Cardiac muscle cell (in vitro differentiated cells and primary cell): ENCODE measurements at places on chromosomes 6 and 20. TPM values are rescaled to one million over a fixed set of nuclear protein-coding genes. Genes with fewer than 3 reads are reported as not detected.

DNA sequence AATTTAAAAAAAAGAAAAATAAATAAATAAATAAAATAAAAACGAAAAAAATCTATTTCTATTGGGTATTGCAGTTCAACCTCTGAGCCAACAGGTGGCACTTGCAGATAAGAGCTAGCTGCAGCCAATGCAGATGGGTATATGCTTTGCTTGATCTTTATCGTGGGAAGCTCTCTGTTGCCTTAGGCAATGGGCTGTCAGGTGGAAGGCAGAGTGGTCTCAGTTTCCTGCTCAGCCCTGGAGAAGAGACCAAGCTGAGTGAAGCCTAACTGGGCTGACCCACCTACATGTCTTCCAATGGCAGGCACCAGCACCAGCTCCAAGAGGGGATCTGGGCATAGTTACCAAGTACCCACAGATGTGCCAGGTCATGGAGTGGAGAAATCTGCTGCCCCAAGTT, 95.0 kb downstream of the AK9 start:
- DNase-seq, result peak; percentile 27
- no peaks in the 10 kb centered on the region for H3K27me3 ChIP-seq
- no peaks in the 10 kb centered on the region for H3K36me3 ChIP-seq
- H3K4me1 ChIP-seq, result no peaks in the 10 kb centered on the region

- no peaks in the 10 kb centered on the region for H3K27me3 ChIP-seq
- H3K27ac ChIP-seq, result no peak overlapping the region
- H3K4me1 ChIP-seq, result no peaks in the 10 kb centered on the region
- no peaks in the 10 kb centered on the region for H3K36me3 ChIP-seq
- DNase-seq, result no peak
Measured at GRCh38 chr6:39263303-39264037, 34.2 kb upstream of the KCNK5 start.

GRCh38 chr6:20705741-20706140, 171.5 kb downstream of the CDKAL1 start:
- H3K27ac ChIP-seq, result no peak overlapping the region
- no peak overlapping the region for H3K4me3 ChIP-seq
- DNase-seq, result no peak
- H3K36me3 ChIP-seq, result no peaks in the 10 kb centered on the region

GRCh38 chr6:48959251-48960060, 503.6 kb downstream of the MMUT start:
- no peaks in the 10 kb centered on the region for H3K4me1 ChIP-seq
- H3K4me3 ChIP-seq, result no peak overlapping the region
- no peaks in the 10 kb centered on the region for H3K36me3 ChIP-seq
- no peak for DNase-seq
- H3K27ac ChIP-seq, result no peak overlapping the region
- no peaks in the 10 kb centered on the region for H3K27me3 ChIP-seq

DNA sequence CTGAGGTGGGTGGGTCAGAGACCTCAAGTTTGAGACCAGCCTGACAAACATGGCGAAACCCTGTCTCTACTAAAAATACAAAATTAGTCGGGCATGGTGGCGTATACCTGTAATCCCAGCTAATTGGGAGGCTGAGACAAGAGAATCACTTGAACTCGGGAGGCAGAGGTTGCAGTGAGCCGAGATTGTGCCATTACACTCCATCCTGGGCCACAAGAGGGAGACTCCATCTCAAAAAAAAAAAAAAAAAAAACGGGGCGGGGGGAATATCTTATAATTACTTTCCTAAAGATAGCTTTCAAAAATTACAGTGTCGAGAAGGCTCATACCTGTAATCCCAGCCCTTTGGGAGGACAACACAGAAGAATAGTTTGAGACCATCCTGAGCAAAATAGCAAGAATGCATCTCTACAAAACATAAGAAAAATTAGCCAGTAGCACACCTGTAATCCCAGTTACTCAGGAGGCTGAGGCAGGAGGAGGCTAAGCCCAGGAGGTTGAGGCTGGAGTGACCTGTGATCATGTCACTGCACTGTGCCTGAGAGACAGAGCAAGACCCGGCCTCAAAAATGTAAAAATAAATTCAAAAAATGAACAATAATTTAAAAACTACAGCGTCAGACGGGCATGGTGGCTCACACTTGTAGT, 25.8 kb downstream of the CBFA2T2 start:
- H3K4me3 ChIP-seq, result no peak overlapping the region
- no peak overlapping the region for H3K27ac ChIP-seq
- H3K4me1 ChIP-seq, result no peaks in the 10 kb centered on the region
- no peak for DNase-seq
- H3K27me3 ChIP-seq, result no peaks in the 10 kb centered on the region

GRCh38 chr6:130050230-130050629, 31.8 kb downstream of the L3MBTL3 start:
- H3K27me3 ChIP-seq, result no peaks in the 10 kb centered on the region
- H3K36me3 ChIP-seq, result no peaks in the 10 kb centered on the region
- no peak overlapping the region for H3K27ac ChIP-seq
- DNase-seq, result no peak
- H3K4me1 ChIP-seq, result no peaks in the 10 kb centered on the region

DNA sequence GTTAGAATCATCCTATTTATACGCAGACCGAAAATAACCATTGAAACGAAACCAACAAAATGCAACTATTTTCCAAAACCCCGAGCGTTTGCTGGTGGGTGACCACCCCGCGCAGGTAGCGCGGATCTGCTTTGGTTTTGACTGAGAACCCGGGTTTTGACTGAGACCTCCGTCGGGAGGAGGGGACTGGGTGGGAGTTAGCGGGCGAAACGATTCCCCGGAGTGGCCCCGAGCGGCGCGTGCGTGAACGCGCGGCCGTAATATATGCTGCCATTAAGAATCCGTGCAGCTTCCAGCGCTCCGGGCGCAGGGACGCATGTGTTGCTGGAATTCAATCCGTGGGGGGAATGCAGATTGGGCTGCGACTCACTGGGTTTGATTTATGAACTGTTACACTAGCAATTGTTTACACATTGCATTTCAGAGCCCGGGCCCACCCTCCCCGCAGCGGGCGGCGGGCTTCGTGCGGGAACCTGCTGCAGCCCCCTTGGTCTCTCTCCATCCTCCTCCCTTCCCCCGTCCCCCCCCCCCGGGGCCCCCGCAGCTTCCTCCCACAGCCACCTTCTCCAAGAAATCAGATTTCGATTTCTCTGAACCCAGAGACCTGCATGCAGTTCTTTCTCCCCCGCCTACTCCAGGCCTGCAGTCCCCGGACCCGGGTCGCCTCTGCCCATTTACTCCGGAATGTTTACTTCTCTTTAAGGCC, 9.9 kb downstream of the NRN1 start:
- peak overlapping the region; percentile 29 for H3K4me3 ChIP-seq
- no peaks in the 10 kb centered on the region for H3K36me3 ChIP-seq

GRCh38 chr20:49870261-49870660, 45.1 kb downstream of the SPATA2 start:
- DNase-seq, result no peak
- no peaks in the 10 kb centered on the region for H3K36me3 ChIP-seq
- peaks cover 3% of the 10 kb centered on the region for H3K4me1 ChIP-seq

GRCh38 chr6:46961232-46961631, 39.5 kb upstream of the ADGRF5 start:
- no peaks in the 10 kb centered on the region for H3K27me3 ChIP-seq
- DNase-seq, result no peak
- no peaks in the 10 kb centered on the region for H3K36me3 ChIP-seq

DNA sequence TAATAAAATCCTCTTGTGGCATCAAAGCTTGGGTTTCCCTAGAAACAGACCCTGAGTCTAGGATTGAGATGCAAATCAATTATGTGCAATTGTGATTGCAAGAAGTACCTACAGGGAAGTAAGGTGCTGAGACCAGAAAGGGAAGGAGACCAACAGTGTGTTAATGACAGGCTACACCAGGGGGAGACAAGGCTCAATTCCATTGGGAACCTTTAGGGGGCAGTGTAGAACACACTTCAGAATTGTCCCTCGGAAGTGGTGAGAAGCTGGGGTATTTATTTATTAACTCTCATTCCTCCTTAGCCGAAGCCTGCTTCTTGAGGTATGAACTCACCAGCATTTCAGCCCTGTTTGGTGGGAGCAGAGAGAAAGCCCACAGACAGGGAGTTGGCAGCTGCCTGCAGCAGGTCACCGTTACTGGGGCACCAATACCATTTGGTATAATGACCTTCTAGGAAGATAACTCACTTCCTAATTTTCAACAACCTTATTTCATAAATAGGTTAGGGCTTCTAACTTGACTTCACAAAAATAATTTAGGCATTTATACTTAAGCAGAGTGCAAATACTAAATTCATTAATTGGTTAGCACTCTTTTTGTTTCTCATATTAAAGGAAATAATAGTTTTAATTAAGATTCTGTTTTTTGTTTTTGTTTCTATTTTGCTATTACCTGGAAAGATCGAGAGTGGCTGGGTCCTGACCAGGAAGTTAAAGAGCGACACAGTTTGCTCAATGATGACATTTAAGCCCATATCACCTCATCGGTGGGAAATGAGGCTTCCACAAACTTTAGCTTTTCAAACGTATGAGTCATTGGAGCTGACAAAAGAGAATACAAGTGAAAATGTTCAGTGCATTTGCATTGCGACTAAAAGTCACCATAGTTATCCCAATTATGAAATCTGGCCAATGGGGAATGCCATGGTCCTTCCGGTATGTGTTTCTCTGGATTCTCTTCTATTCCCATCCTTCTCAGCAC, 94.8 kb downstream of the BTBD3 start:
- H3K36me3 ChIP-seq, result no peaks in the 10 kb centered on the region
- no peak overlapping the region for H3K4me3 ChIP-seq
- H3K27ac ChIP-seq, result no peak overlapping the region
- no peaks in the 10 kb centered on the region for H3K4me1 ChIP-seq

DNA sequence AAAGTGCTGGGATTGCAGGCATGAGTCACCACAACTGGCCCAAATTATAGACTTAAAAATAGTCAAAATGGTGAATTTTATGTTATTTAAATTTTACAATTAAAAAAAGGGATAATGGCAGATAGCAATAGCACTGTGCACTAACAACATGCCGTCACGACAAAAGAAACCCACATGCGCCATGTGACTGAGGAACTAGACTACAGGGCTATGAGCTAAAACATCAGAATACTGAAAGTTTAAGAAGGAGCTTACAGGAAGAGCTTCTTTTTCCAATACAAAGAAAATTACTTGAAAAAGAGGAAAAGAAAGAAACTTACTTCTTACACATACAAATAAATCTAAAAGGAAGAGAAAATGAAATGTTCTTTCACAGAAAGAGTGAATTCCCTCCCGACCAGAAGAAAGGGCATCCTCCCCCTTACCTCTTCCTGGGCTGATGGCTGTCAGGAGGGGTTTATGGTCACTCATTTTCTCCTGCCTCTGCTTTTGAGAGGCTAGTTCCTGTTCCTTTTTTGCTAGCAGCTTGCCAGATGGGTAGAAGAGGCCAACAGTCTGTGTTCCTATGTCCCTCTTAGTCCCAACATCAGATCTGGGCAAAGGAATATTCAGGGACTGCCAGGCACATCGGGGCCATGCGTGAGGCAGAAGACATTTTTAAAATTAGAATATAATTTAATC, 54.5 kb downstream of the DZANK1 start:
- H3K27me3 ChIP-seq, result no peaks in the 10 kb centered on the region
- no peak for DNase-seq
- peaks cover 11% of the 10 kb centered on the region for H3K4me1 ChIP-seq
- no peak overlapping the region for H3K4me3 ChIP-seq
- H3K36me3 ChIP-seq, result no peaks in the 10 kb centered on the region

DNA sequence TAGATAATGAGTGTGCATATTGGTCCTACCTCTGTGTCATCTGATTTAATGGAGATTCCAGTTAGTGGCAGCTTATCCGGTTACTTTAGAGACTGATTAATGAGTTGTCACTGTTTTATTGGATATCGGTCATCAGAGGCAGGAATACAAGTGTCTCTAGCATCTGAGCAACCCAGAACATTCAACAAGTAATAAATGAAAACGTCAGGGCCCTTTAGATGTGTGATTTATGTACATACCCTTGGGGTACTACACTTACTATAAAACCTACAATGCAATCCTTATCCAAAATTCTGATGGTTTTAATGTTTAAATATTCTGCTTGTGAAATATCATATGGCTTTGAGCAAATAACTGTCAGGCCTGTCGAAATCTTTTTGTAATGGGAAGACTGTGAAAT, 1117.9 kb upstream of the FLRT3 start:
- no peaks in the 10 kb centered on the region for H3K36me3 ChIP-seq
- no peak for DNase-seq
- H3K4me1 ChIP-seq, result no peaks in the 10 kb centered on the region

DNA sequence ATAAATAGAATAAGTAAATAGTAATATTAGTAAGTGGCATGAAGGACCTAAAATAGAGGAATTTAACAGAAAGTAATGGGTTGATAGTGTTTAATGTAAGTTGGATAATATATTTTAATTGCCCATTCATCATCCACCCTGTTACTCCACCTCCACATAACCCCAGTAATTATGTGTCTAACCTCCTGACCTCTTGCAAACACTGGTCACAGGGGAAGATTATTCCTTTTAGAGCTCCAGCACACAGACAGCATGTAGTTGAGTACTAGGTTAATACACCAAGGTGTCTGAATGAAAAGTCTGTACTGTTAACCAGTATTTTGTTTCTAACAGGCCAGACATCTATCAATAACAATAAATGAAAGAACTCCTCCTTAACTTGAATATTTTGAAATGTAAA, 92.4 kb upstream of the EYS start:
- no peaks in the 10 kb centered on the region for H3K36me3 ChIP-seq
- no peak overlapping the region for H3K4me3 ChIP-seq
- no peaks in the 10 kb centered on the region for H3K4me1 ChIP-seq
- H3K27me3 ChIP-seq, result no peaks in the 10 kb centered on the region

DNA sequence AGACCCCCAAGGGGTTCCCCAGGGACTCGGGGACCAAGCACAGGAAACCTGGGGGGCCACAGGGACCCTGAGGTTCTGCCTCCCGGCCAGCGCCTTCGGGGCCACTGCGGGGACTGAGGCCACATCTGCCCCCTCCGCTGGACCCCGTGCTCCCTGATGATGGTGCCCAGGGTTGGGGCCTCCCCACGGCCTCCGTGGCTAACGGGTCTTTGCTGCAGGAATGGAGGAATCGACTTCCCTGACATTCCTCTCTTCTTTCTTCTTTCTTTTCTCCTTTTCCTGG, 330.2 kb downstream of the TAF4 start:
- H3K27ac ChIP-seq, result no peak overlapping the region
- no peaks in the 10 kb centered on the region for H3K27me3 ChIP-seq
- H3K36me3 ChIP-seq, result no peaks in the 10 kb centered on the region
- no peak overlapping the region for H3K4me3 ChIP-seq
- no peak for DNase-seq

GRCh38 chr6:134240665-134241431, 77.1 kb downstream of the SGK1 start:
- H3K4me3 ChIP-seq, result no peak overlapping the region
- no peaks in the 10 kb centered on the region for H3K27me3 ChIP-seq
- no peaks in the 10 kb centered on the region for H3K4me1 ChIP-seq
- H3K36me3 ChIP-seq, result no peaks in the 10 kb centered on the region
- H3K27ac ChIP-seq, result no peak overlapping the region
- no peak for DNase-seq

Gene CEP43
- total RNA-seq, result 9.1 and 26.1 TPM in 2 replicates

Gene COL21A1
- 1.2 and 1.4 TPM in 2 replicates for total RNA-seq

Gene OXT
- not detected in 2 replicates for total RNA-seq

Gene DLL1
- 4.3 and 4.7 TPM in 2 replicates for total RNA-seq

Gene CRISP3
- not detected in 2 replicates for total RNA-seq

Gene PLA2G7
- not detected in 2 replicates for total RNA-seq

Gene RFX6
- total RNA-seq, result not detected in 2 replicates

Gene ACSS2
- total RNA-seq, result 79.6 and 145 TPM in 2 replicates

Gene TINAG
- not detected in 2 replicates for total RNA-seq

Gene DEFB124
- total RNA-seq, result not detected in 2 replicates

Gene FOXQ1
- total RNA-seq, result not detected in 2 replicates

Gene BCAS1
- not detected in 2 replicates for total RNA-seq

Gene LRRC1
- 9.1 and 10.0 TPM in 2 replicates for total RNA-seq

Gene SIGLEC1
- not detected in 2 replicates for total RNA-seq

Gene CFB
- 0.42 and 0.66 TPM in 2 replicates for total RNA-seq

Gene OLIG3
- total RNA-seq, result not detected in 2 replicates

Gene TIAM2
- 7.1 and 12.4 TPM in 2 replicates for total RNA-seq
